T-cell (primary cell): ENCODE measurements at places on chromosomes 7 and 10. TPM values are rescaled to one million over a fixed set of nuclear protein-coding genes. Genes with fewer than 3 reads are reported as not detected.

The HTR5A gene
- total RNA-seq, result not detected

DNA sequence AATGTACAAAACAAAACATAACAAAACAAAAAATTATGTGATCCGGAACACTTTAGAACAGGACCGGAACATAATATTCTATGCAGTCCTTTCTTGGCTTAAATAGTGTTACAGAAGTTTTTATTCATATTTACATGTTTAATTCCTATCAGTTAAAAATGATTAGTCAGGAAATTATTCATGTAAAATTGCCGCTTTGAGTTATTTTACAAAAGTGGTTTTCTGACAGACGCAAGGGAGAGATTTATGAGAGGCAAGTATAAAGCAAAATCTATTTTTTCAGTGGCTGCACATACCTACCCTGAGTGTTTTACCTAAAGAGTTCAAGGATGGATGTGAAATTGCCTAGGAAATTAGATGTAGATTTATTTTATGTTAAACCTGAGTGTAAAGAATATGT, 230.7 kb upstream of the DKK1 start:
- no peak for DNase-seq

The PKD1L1 gene
- total RNA-seq, result 0.30 TPM

- no peak for DNase-seq
These were observed 39.2 kb upstream of the PPP1R3C start for GRCh38 chr10:91672021-91672608.

The CUEDC2 gene
- 37.8 TPM for total RNA-seq
